Activated naive CD4-positive, alpha-beta T cell treated with anti-CD3 and anti-CD28 coated beads, Interleukin-2, amount 10 ng/mL, durations not matched to agents 5 hours and 36 hours (primary cell): ENCODE measurements at places on chromosomes 2 and 18. TPM values are rescaled to one million over a fixed set of nuclear protein-coding genes. Genes with fewer than 3 reads are reported as not detected.

The XRCC5 gene
- total RNA-seq, result 263 TPM

The AAK1 gene
- total RNA-seq, result 112 TPM

The VSNL1 gene
- total RNA-seq, result not detected

The ATL2 gene
- total RNA-seq, result 43.4 TPM

The DPYSL5 gene
- total RNA-seq, result 0.17 TPM

The TFPI gene
- not detected for total RNA-seq

The UGT1A4 gene
- not detected for total RNA-seq

The SPDYA gene
- 1.3 TPM for total RNA-seq

The MYOM1 gene
- total RNA-seq, result 2.4 TPM

The FOXD4L1 gene
- 0.40 TPM for total RNA-seq

The SOWAHC gene
- total RNA-seq, result 0.35 TPM

The SLC23A3 gene
- 1.6 TPM for total RNA-seq

The COL6A3 gene
- total RNA-seq, result 0.45 TPM

The RBM45 gene
- 17.5 TPM for total RNA-seq

The SERPINB10 gene
- not detected for total RNA-seq
